ENCODE measurements at places on chromosomes 11 and 22.
A peak's percentile ranks its signal among the peaks of the same experiment; 100 is the strongest.

DNA sequence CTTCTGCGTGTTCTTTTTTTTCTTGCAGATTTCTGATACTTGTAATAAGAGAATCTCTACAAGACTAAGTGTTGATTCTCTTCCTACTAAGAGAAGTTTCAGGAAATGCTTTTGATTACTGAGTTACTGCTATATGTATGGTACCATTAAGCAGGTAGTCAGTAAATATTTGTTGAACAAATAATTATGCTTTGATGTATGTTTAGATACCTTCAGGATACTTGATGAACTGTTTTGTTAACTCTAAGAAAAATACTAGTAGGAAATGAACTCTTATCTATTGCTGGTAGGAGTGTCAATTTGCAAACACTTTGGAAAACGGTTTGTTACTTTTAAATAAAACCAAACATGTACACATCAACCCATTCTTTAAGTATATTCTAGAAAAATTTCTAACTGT is 90.6 kb downstream of the TMEM135 start:
- no peak for DNase-seq

- DNase-seq, result no peak
Observed at GRCh38 chr22:42162728-42163489, 32.3 kb upstream of the CYP2D6 start.

DNA sequence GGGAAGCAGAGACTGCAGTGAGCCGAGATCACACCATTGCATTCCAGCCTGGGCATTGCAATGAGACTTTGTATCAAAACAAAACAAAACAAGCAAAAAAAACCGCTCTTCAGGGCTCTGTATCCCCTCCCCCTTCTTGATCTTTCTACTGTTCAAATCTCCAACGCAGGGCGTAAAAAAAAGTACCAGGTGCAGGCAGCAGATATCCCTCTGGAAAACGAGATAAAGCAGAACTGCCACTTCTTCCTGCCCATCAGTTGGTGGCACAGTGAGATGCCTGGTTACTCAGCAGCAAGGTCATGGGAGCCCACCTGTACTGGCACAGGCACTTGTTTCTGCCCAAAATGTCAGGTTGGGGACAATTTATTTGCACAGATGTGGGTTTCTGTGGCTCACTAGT is 11.2 kb downstream of the CCS start:
- no peak for DNase-seq

GRCh38 chr11:63998558-63999348 is 12.5 kb downstream of the OTUB1 start:
- no peak for DNase-seq

DNA sequence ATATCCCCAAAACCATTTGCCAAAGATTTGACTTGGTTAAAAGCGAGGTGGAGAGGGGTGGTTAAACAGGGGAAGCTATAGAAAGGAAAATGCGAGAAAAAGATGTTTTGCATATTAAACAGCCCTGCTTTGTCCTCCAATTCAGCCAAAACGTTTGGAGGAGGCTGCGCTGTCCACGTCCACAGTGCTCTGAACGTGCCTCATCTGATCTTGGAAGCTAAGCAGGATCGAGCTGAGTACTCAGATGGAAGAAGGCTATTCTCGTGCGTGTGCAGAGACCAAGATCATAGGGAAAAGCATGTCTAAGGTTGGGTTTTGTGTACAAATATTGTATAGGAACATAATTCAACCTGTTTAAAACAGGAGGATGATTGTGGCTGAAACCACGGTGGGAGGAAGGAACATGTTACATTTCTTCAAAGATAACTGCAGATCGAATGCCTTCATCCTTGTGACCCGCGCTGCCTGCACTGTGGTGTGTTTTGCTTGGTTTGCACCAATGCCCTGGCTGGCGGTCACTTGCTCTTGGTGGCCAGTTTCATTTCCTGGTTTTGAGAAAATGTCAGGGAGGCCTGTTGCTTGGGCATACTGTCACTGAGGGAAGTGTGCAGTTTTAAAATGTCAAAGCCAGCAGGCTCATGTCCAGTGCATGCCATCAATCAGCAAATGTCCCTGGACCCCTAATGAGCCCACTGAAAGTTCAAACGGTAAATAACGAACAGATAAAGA is 40.4 kb downstream of the FLI1 start:
- DNase-seq, result peak; percentile 37

DNA sequence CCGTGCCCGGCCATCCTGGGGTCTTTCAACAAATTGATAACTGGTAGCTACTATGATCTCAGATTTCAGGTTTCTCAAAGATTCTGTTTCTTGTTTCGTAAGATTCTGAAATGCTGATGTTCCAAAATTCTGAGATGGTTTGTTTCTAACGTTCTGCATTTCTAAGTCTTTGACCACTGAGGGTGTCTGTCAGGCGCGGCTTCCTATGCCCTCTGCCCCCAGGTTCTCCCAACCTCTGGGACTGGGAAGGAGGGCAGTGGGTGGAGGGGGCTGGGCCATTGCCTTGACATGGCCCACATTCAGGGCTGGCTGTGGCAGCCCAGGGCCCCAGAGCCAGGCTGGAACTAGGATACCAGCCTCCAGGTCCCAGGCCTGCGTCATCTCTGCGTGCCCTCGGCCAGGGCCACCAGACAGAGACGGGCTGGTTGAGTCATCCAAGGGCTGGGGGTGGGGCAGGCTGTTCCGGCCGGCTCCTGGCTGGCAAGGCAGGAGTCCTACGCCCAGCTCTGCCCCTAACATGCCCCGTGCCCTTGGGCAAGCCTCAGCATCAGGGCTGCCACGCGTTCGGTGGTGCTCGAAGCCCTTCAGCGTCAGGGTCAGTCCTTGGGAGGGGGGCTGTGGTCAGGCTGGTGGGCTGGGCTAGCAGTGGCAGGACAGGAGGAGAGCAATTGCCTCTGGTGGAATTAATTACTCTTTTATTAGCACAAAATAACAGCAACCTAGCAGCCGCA is 5.2 kb downstream of the TMEM134 start:
- DNase-seq, result no peak

GRCh38 chr11:131474947-131475346 is 104.5 kb downstream of the NTM start:
- DNase-seq, result no peak

DNA sequence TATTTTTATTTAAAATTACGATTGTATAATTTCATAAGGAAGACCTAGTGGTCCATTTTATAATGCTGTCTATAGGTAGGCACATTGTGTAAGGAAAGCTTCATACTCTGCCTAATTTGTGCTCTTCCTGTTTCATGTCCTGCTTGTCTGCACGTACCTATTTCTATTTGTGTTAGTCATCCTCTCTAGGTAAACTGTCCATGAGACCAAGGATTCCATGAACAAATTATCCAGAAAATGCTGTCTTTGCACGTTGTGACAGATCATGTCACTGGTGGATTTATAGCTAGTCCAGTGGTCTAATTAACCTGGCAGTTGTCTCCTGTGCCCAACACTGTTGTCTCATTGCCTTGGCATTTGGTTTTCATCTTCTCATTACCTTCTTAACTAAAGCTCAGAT is 44.7 kb downstream of the DNAJC24 start:
- DNase-seq, result no peak

GRCh38 chr22:34776817-34777216 is 289.1 kb upstream of the ISX start:
- no peak for DNase-seq

- no peak for DNase-seq
Observed at GRCh38 chr11:97092823-97093222, 703.0 kb downstream of the JRKL start.

GRCh38 chr11:46277313-46277621 is 195 bp upstream of the CREB3L1 start:
- DNase-seq, result no peak

DNA sequence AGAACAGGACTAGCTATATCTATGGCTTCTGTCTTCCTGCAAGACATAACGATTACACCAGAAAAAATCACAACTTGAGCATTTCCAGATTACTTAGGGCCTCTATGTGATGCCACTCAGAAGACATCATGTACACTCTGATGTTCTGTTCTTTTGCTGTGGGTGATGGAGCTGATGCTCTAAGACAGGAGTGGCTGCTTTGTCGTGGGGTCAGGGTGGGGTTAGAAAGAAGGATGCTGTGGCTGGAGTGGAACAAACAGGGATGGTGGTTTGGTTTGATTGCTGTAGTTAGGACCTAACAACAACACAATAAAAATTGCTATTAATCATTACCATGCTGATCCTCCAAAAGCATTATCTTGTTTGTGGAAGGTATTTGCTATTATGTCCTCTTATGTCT is 120.3 kb upstream of the ARHGAP20 start:
- no peak for DNase-seq

DNA sequence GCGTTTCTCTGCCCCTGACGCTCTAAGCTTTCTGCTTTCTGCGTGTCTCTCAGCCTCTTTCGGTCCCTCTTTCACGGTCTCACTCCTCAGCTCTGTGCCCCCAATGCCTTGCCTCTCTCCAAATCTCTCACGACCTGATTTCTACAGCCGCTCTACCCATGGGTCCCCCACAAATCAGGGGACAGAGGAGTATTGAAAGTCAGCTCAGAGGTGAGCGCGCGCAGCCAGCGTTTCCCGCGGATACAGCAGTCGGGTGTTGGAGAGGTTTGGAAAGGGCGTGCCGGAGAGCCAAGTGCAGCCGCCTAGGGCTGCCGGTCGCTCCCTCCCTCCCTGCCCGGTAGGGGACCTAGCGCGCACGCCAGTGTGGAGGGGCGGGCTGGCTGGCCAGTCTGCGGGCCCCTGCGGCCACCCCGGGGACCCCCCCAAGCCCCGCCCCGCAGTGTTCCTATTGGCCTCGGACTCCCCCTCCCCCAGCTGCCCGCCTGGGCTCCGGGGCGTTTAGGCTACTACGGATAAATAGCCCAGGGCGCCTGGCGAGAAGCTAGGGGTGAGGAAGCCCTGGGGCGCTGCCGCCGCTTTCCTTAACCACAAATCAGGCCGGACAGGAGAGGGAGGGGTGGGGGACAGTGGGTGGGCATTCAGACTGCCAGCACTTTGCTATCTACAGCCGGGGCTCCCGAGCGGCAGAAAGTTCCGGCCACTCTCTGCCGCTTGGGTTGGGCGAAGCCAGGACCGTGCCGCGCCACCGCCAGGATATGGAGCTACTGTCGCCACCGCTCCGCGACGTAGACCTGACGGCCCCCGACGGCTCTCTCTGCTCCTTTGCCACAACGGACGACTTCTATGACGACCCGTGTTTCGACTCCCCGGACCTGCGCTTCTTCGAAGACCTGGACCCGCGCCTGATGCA is at the start of gene MYOD1:
Gene MYOD1 (plus strand): TSS at position 544 of the 910 bp plus-strand sequence. CDS start 212 bp downstream, at position 756.
- peak; percentile 70 for DNase-seq

DNA sequence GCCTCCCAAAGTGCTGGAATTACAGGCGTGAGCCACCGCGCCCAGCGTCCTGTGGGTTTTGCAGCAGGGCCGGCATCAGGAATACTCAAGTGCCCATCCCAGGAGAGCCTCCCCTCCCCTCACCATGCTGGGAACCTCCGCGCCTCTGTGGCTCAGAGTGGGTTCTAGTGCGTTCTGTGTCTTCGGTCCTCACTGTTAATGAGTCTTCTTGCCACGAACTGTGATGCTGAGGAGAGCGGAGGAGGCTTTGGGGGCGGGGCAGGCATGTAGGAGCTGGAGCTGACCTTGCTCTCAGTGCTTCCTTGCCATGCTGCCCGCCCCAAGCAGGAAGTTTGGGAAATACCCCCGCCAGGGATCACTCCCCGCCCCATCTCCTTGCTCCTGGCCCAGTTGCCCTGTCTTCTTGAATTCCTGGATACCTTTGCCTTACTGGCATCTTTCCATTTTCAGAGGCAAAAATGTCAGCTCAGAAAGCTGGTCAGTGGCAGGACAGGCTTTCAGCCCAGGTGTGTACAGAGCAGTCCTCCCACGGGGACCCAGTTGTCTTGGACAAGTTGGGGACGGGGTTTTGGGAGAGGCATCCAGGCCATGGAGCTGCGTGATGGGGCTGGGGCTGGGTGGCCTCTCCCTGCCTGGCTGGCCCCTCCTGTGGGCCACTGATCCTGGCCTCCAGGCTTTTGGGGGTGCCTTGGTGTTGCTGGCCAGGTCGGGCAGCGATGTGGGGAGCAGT is 5.1 kb downstream of the GRAMD4 start:
- DNase-seq, result no peak

DNA sequence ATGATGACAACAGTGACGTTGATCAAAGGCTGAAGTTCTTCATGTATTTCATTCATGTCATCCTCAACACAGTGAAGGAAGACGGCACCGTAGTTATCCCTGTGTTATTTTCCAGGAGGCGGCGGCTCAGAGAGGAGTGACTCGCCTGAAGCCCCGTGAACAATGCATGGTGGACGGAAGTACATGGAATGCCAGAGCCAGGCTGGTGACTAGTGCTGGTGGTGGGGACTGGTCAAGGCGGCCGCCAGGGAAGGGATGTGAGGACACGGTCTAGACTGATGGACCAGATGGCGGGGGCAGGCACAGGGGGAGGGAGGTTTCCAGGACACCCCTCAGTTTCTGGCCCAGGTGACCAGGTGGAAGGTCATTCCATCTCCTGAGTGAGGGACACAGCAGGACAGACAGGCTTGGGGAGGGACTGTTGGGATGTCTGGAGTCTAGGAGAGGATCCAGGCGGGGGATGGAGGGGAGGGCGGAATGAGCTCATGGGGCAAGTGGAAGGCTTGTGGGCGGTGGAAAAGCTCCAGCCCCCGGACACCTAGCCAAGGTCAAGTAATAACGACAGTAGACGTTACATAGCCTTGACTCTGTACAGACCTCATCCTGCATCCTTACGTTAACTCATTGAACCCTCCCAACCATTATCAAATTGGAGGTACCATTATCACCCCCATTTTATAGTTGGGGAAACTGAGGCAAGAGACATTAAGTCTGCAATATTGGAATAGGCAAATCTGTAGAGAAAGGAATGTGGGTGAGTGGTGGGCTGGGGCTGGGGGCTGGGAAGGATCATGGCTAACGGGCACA is 16.0 kb upstream of the PICK1 start:
- DNase-seq, result no peak

GRCh38 chr11:46345131-46345597 is 2.1 kb upstream of the DGKZ start:
- no peak for DNase-seq

DNA sequence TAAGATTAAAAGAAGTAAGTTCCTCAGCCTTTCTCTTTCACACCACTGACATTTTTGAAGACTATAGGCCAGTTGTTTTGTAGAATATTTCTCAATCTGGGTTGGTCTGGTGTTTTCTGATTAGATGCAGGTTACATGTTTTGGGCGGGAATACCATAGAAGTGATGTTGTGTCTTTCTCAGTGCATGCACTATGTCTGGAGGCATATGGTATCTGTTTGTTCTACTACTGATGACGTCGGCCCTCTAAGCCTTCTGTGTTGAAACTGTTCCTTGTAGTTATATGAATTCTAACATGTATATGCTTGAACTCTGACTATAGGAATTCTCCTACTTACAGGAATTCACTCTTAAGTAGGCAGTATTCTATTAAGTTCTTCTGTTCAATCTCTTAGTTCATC is 21.6 kb downstream of the ZFTA start:
- DNase-seq, result no peak

- DNase-seq, result peak; percentile 88
Observed at GRCh38 chr22:44697423-44698141, 4.4 kb upstream of the PRR5 start.

DNA sequence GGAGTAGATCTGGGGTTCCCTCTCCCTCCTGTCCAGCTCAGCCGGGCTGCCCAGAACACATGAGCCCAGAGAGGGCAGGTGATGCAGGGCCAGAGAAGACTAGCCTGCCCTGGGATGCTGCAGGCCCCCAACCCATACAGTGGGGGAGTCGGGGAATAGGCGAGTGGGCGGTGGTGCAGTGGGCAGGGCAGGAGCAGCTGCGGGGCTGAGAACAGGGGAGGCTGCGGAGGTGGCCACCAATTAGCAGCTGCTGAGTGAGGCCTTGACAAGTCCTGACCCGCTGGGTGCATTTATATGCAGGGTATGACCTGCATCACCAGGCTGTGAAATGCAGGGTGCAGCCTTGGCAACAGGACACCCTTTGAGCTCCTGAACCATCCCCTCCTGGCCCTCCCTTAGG is 43.1 kb downstream of the NFAM1 start:
- no peak for DNase-seq
